ENCODE measurements at places on chromosomes 16 and 17.

DNA sequence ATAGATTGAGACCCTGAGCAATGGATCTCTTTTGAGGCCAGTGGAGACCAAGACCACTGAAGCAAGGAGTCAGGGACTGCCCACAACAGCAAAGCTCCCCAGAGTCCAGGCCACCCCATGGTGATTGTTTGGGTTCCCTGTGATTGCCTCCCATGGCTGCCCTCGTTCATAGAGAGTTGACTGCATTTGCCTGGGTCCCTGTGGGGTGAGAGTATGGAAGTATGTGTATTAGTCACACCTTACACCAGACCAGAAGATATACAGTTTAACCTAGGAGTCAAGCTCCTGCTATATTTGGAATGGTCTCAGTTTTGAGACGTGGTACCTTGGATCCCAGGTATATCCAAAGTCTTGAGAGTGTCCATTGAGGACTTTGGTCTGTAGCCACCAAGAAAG, 20.2 kb downstream of the HLF start:
- DNase-seq: no peak

GRCh38 chr17:64984181-64984580, 64.9 kb upstream of the LRRC37A3 start:
- DNase-seq: no peak

DNA sequence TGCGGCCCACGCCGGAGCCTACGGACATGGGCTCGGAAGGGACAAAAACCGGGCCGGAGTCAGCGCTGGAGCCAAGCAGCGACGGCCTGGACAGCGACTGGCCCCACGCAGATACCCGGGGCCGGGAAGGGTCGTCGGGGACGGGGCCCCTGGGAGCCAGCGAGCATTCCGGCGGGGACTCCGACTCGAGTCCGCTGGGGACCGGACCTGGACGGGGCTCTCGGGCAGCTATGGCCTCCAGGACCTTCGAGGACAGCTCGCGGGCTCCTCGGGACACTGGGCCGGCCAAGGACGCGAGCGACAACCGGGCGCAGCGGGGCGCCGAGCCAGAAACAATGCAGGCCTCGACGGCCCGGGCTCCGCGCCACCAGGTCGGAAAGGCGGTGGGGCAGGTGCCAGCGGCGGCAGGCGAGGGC, 1.0 kb downstream of the MYO15B start:
- no peak for DNase-seq

GRCh38 chr17:71922439-71922838, 198.4 kb upstream of the SOX9 start:
- DNase-seq: peak; percentile 86

DNA sequence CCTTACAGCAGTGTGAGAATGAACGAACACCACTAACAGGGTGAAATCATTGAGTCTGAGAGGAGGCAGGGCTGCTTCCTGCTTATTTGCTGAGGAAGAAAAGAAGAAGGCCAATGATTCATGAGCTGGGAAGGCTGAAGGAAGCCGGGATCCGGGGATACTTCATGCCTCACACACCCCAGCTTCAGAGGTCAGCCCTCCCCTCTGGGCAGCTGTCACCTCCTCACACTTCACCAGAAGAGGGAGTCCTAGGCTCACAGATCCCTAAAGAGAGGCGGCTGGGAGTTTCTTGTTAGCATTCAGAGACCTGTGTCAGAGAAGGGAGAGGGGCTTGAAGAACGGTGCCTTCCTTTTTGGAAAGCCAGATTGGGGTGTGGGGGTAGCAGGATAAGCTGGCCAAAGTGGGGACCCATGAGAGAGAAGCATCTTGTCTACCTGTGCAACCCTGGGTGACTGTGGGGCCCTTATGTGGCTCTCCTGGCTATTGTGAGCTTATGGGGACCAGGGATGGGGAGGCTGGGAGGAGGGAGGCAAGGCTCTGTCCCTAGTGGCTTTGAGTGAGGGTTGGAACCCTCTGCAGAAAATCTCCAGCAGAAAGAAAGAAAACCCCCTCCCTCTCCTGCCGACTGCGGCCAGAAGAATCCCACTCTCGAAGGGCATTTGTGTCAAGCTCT, 94.6 kb downstream of the RGS9 start:
- DNase-seq: peak; percentile 95

GRCh38 chr16:87487361-87487924, 5.4 kb downstream of the ZCCHC14 start:
- peak; percentile 26 for DNase-seq

DNA sequence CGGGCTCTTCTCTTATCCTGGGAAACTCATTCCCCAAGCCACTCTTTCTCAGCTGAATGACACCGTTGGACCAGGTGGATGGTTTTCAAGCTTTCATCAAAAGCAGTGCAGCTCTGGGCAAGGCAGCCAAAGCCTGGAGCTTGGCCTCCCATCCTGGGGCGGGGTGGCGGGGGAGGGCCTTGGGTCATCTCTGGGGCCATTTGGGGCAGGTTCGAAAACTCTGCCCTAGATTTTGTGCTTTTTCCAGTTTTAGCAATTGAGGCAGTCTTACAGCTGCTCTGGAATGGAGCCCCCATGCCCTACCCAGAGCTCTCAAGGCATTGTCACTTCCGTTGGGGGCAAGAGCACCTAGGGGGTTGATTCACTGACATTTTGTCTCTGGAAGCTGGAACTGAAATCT, 9.1 kb downstream of the MPRIP start:
- DNase-seq: no peak

DNA sequence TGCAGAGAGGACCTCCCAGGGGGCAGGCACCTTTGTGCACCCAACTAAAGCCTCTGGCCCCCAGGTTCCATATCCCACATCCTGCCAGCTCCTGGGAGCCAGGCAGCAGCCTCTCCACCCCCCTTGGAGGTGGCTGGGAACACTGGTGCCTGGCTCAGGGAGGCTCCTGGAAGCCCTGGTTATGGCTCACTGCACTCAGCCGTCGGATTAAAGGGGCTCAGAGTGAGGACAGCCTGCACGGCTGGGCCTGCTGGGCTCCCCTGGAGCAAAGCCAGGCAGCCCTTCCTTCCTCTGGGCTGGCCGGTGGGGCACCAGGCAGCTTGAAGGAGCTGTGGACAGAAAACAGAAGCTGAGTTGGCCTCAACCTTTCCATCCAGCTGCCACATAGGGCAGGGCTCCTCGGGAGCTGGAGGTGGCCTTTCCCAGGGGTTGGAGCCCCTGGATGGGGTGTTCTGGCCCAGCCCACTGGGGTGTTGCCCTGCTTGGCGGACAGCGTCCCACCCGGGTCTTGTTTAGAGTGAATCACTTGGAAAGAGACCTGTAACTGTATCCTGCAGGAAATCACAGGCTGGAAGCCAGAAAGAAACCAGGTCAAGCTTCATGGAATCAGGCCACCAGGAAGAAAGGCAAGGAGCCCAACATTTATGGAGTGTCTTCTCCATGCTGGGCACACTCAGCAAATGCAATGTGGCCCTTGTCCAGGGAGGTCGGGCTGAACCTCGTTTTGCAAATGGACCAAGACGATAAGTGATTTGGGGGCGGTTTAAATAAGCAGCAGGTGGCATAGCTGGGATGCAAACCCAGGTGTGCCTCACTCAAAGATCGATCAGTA, 253.3 kb downstream of the SOX9 start:
- DNase-seq: peak; percentile 34

DNA sequence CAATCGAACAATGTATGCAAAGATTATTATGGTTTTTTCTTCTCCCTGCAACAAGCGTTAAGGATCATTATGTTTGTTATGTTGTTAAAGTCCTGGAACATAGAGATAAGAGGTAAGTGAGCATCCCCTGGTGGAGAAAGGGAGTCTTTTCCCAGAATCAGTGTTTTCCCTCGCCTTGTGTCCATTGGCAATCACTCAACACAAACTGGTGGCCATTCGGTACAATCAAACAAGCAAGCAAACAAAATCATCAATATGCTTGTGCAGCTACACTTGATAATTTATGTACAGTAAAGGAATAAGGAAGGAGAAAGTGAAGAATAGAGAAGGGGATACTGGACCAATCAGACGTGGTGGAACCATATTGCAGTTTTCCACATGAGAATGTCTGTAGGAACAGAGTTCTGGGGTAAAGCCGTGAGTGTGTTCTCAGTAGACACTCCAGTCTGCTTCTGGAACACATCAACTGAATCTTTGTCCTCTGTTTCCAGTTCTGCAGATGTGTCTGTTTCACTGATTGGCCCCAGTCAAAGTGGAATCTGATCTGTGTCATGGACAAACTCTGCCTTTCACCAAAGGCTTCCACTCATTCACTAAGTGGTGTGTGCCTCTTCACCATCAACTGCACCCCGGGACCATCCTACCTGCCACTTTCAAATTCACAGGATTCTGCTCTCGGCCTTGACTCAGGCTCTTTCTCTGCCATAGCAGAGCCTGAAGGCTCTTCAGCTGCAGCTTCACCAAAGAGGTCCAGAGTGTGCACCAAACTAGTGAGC, 169.5 kb downstream of the AHSP start:
- DNase-seq: peak; percentile 52

DNA sequence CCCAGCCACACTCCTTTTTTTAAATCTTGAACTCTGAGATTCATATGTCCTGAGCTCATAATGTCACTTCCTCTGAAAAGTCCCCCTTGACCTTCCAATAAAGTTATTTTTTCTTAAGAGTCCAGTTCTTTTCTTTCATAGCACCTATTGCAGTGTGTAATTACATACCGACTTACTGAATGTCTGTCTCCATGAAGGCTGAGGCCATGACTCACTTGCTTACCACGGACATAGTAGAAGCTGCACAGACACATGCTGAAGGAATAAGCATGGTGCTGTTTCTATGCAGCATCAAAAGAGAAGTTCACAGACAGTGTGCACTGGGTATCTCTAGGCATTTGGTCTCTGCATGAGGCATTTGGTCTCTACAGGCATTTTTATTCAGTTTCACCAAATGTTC, 77.2 kb downstream of the C17orf67 start:
- DNase-seq: peak; percentile 98

DNA sequence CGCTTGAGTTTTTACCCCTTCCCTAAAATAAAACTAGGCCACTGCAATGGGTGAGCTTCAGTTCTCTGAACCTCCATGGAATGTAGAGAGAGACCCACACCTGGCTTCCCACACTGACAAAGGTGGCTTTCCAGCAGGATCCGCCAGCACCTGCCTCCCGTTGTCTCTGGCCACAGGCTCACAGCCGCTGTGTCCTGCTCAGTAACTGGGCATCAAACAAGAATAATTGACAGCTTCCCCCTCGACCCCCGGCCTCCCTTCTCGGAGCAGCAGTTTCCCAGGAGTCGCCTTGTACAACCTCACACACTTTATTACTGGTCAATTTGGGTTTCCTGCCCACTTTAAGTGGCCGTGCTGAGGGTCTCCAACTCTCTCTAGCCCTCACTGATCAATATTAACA, 586.1 kb upstream of the PSMD7 start:
- DNase-seq: no peak

- no peak for DNase-seq
Observed at GRCh38 chr17:77706938-77707337, 251.6 kb upstream of the TNRC6C start.

DNA sequence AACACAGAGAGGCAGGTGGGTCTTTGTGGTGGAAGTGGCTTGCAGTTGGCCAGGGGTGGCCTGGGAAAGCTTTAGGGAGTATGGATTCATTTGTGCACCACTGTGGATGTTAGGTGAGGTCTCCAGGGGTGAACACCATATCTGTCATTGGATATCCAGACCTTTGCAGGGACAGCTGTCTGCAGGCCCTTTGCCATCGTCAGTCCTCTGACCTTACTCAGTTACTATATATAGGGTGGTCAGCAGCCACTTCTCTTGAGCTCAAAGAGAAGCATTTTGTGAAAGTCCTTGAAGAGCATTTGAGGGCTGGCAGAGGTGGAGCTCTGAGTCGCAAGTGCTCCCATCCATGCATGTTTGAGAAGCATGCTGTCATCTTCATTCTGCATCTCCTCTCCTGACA, 40.4 kb downstream of the TMEM11 start:
- no peak for DNase-seq
